Fibroblast of skin of abdomen (primary cell): ENCODE measurements at places on chromosomes 3 and 15.
A peak's percentile ranks its signal among the peaks of the same experiment; 100 is the strongest.

- DNase-seq, result peak; percentile 47
Observed at GRCh38 chr15:56608140-56608778, 125.0 kb downstream of the ZNF280D start.

DNA sequence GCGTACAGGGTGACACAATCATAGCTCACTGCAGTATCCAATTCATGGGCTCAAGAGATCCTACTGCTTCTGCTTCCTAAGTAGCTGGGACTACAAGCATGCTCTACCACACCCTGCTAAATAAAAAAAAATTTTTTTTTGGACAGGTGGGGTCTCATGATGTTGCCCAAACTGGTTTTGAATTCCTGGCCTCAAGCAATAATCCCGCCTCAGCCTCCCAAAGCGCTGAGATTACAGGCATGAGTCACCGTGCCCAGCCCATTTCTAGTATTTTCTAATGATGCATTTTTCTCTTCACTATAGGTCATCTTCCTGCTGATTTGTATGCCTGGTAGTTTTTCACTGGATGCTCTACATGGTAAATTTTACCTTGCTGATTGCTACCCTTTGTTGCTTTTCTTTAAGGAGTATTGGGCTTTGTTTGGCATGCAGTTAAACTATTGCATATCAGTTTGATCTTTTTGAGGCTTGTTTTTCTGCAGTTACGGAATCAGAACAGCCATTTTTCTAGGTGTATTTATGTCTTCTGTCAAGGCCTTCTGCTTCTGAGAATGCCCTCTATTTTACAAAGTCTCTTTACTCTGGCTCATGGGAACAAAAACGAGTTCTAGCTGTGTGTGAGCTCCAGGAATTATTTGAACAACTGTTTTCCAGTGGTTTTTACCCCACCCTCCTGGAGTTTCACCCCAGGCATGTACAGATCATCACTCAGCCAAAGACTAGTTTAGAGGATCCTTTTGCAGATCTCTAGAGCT, 14.2 kb upstream of the NPTN start:
- no peak for DNase-seq

- no peak for DNase-seq
Observed at GRCh38 chr3:71238355-71238757, 345.2 kb downstream of the FOXP1 start.

DNA sequence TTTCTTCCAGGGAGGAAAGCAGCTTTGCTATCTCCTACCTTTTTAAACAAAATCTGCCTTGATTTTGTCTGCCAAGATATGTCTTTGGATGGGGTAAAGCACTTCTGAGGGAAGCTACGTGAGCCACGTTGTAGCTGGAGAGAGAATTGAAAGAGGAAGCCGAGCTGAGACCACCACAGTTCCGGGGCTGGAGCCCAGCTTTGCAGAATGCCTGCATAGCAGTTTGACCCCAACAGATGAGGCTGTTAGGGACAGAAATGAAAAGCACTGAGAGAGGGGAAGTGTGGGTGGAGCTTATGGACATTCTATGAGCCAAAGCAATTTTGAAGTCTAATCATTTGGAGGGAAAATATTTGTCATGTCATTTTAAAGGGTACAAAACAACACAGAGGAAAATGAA, 45.4 kb downstream of the LIPC start:
- no peak for DNase-seq

DNA sequence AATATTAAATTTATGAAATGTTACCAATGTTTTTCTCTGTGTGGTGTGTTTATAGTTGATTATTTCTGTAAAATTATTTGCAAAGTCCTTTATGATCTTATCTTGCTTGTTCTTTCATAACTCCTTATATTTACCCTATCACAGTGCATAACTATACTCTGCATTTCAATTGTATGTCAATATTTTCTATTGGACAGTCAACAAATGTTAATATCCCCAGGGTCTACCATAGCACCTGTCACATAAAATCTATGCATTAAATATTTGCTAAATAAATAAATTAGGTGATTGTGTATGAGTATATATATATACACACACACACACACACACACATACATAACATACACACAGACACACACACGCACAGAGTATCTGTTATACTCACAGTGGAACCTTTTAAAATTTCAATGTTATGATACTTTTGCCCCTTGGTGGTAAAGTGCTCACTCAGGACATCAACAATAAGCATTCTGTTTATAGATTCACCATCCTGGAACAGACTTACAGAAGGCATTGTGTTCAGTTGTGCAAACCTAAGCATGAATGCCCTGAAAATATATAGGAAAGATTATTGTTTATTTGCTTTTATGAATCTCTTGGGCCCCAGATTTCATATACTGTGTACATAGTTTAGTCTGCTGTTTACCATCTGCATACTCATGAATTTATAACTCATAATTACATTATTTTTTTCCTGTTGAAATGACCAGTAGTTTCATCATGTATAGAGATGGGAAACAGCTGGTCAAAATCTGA, 443.7 kb downstream of the EPHA6 start:
- DNase-seq, result no peak

DNA sequence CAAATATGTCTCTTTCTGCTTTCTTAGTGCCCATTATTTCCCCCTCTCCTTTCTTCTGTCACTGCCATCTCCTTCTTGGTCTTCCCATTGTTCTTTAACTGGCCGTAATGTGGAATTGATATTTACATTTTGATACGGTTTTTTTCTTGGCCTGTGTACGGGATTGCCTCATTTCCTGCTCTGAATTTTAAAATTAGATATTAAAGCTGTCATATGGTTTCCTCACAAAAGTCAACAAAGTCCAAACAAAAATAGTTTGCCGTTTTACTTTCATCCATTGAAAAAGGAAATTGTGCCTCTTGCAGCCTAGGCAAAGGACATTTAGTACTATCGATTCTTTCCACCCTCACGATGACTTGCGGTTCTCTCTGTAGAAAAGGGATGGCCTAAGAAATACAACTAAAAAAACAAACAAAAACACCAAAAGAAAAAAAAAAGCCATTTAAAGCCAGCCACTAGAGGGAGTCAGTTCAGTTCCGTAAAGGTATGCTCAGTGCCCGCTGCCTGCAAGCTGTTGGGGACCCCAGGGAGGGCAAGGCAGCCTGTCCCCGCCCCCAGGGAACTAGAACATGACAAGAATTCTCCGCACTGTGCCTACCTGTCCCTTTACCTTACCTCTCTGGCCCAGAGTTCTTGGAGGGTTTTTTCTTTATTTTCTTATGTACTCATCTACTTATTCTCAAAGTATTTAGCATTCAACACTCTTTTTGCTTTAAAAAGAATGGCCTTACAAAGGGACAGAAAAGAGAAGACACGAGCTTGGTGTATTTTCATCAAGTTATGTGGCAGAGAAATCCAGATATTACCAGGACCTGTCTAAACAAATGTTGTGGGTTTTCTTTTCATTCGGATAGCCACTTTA, 30.0 kb upstream of the NR2E3 start:
- peak; percentile 27 for DNase-seq

GRCh38 chr3:66817951-66818557, 180.1 kb upstream of the KBTBD8 start:
- DNase-seq, result no peak

DNA sequence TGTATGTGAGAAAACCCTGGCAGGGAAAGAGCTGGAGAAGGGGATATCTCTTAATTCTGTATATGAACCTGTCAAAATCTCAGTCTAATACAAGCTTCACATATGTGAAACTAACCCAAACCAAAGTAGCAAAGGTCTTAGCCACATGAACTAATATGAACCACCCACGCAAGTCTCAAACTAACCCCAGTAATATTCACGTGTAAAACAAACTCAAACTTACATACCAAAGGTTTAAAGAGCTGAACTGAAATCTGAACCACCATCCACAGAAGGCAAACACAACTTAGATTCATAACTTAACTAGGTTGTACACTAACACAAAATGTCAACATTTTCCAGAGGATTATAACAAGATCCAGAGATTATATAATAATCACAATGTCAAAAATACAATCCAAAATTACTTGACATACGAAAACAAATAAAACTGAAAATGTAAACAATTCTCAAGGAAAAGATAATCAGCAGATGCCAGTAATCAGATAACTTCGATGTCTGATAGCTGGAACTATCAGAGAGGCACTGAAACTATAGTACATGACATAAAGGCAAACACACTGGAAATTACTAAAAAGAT, 64.1 kb downstream of the VPS13C start:
- DNase-seq, result no peak

DNA sequence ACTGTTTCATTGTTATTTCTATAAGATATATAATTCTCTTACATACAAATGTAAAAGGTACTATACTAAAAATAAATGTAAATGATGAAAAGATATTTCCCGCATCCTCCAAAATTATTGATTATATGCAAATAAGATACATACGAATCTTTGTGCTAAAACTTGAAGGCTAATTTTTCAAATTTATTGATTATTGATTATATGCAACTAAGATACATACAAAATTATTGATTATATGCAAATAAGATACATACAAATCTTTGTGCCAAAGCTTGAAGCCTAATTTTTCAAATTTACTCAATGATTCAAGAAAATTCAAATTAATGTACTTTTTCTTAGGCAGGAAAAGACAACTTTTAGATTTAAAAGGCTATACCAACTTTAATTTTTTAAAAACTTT, 319.8 kb downstream of the TBC1D5 start:
- DNase-seq, result no peak

GRCh38 chr3:74332165-74332564, 282.3 kb downstream of the CNTN3 start:
- DNase-seq, result no peak

GRCh38 chr3:175073219-175073905, 214.2 kb downstream of the NAALADL2 start:
- DNase-seq, result no peak

DNA sequence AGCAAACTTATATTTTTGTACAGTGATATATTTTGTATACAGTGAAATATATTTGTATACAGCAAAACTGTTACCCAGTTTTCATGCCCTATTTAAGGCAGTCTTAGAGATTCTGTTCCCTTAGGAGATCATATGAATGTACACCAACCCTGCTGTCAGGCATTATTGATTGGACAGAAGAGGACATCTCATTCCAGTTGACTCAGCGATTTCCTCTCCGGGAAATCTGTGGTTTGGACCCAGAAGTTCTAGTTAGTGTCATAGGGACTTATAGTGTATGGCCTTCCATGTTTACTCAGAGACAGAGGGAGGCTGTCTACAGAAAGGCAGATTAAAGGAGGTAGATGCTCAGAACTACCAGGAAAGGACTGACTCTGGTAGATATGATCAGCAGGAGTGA, 318.8 kb upstream of the KCNMB2 start:
- no peak for DNase-seq

DNA sequence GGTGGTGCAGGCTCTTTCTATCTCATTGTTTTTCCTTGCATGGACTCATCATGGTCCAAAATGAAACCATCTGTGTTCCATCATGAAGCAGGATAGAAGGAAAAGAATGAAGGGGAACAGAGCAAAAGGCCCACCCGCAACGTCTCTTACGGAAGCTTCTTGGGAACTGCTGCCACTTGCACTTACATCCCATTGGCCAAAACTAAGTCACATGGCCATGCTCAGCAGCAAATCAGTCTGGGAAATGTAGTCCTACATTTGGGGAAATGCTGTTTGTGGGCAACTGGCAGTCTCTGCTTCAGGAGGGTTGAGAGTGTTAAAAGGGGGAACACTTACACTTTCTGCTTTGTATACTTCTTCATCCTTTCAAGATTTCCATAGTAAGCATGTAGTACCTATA, 191.6 kb downstream of the SV2B start:
- DNase-seq, result peak; percentile 31

DNA sequence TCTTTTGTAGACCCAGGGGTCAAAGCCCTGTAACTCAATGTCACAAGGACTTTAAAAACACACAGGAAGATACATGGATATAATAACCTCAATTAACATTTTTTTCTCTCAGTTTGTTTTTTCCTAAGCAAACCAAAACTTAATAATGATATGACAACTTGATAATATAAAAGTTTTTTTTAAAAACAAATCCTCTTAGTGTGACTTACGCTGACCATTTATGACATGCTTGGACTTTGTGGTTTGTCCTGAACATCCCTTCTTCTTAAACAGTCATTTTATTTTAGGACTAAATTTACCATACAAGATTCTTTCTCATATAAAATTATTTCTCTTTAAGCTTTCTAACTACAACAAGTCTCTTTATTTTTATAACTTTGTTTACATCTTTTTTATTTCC, 25.4 kb upstream of the FAM3D start:
- DNase-seq, result no peak

DNA sequence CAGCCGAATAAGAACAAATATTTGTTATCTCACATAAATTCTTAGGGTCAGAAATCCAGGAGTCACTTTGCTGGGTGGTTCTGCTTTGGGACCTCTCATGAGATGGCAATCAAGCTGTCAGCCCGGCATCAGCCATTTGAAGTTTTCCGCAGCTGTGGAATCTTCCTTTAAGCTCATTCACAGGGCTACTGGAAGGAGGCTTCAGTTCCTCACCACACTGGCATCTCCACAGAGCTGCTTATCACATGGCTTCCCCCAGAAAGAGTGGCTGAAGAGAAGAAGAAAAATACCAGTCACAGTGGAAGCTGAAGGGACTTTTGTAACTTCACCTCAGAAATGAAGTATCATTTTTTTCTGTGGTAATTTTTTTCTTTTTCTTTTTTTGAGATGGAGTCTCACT, 267.7 kb downstream of the CHL1 start:
- DNase-seq, result no peak

- DNase-seq, result no peak
Observed at GRCh38 chr3:53069422-53070068, 23.7 kb upstream of the SFMBT1 start.

GRCh38 chr15:89625716-89626115, 29.6 kb downstream of the KIF7 start:
- no peak for DNase-seq

DNA sequence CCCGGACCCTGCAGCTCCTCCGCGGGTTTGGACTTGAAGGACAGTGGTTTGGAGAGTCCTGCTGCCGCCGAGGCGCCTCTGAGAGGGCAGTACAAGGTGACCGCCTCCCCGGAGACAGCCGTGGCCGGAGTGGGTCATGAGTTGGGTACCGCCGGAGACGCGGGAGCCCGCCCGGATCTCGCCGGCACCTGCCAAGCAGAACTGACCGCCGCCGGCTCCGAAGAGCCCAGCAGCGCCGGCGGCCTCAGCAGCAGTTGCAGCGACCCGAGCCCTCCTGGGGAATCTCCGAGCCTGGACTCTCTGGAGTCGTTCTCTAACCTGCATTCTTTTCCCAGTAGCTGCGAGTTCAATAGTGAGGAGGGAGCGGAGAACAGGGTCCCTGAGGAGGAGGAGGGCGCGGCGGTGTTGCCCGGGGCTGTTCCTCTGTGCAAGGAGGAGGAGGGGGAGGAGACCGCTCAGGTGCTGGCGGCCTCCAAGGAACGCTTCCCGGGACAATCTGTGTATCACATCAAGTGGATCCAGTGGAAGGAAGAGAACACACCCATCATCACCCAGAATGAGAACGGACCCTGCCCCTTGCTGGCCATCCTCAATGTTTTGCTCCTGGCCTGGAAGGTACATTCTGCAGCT, 634 bp downstream of the MINDY2 start:
- peak; percentile 12 for DNase-seq

DNA sequence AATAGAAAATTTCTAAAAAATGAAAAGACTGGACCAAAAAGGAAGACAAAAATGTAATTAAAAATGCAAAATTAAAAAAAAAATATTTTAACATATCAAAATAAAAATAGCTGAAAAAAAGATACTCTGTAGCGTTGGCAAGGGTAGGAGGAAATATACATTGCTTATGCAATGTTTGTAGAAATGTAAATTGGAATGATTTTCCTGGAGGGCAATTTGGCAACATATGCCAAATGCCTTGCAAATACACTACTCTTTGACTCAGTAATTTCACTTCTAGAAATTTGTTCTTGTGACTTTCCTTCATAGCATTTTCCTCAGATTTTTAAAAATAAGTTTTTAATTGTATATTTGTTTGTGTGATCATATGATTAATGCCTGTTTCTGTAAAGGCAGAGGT, 296.6 kb downstream of the ZNF621 start:
- DNase-seq, result no peak
